ENCODE measurements at places on chromosomes 5 and 9.

DNA sequence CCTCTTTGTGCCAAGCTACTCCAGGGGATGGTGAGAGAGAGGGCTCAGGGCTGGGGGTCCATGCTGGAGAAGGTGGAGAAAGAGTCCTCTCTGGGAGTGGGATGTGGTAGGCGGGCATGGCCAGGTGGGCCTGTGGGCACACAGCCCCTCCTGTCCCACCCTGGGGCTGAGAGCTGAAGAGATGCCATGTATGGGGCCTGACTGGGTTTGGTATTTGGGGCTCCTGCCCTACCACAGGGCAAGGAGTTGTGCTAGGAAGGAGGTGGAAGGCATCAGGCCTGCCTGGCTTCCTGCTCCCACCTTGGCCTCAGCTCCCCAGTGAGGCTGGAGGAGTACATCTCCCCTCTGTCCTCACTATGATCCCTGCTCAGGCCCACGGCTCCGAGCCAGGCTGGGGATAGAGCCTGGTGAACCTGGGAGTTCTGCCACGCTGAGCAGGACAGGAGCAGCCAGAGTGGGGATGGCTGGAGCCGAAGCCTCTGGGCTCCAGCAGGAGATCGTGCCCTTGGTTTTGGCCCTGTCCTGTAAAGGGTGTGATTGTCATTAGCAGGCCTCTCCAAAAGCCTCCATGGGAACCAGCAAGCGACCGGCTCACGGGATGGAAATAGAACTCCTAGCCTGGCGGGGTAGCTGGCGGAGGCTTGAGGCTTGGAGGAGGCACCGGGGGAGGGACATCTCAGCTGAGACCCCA, 75.5 kb downstream of the CACNA1B start:
- DNase-seq: no peak

- peak; percentile 91 for DNase-seq
Measured at GRCh38 chr9:137277329-137278041, at the start of gene TOR4A. Gene TOR4A (plus strand): TSS chr9:137277726. CDS start chr9:137278690, 964 bp downstream.

DNA sequence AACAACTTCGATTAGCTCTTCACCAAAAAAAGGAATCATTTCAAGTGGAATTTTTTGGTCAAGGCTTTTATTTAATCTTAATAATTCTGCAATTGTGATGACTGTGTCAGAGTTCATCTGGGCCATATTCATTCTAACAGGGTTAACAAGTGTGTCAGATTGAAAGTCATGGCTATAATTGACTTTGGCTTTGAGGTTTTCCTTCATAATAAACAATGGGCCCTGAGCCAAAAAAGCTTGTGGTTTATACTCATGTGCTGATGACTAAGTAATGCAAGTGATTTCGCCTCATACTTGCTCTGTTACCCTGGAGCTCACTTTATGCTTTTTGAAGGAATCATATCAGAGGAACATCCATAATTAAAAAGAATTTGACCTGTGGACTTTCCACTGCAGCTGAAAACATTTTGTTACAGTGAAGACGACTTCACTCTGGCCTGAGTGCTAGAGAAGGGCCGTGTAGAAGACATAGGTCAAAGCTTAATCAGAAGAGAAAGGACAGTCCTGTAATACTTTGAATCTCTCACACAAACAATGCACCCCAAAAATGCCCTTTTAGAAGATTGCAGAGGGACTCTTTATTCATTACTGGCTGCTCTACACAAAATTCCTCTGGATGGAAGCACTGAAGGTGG, 101.7 kb downstream of the GDNF start:
- DNase-seq: peak; percentile 90

DNA sequence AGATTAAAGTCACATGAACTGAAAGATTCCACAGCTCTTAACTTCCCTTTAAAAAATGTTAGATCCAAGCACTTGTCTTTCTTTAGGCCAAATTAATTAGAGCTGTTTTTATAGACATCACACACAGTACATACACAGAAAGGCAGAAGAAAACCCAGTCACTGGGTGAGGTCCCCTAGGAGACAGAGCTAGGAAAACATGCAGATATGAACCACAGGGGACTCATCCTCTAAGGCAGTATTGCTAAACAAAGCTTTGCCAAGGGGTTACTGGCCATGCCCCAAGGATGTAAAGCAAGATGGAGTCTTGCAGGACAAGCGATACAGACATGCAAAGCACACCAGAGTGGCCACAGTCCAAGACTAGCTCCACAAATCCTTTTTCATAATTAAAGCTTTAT, 227.0 kb downstream of the SEMA6A start:
- no peak for DNase-seq

DNA sequence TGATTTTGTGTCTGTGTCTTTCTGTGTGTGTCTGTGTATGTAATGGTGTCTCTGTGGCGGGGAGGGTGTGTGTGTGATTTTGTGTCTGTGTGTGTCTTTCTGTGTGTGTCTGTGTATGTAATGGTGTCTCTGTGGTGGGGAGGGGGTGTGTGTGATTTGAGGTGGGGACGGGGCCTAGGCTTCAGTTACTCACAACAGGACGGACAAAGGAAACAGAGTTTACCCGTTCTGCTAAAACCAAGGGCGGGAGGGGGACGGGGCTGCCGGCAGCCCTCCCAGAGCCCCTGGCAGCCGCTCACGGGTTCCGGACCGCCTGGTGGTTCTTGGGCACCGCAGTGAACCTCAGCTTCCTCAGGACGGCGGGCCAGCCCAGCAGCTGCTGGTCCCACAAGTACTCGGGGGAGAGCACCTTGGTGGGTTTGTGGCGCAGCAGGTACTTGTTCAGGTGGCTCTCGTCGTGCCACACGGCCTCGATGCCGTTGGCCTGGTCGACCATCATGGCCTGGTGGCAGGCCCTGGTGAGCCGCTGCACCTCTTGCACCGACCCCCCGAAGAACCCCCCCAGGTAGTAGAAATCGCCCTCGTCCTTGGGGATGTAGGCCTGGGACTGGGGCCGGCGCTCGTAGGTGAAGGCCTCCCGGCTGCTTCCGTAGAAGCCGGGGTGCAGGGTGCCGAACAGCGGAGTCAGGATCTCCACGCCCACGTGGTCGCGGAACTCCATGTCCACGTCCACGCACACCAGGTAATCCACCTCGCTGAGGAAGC, 19.4 kb downstream of the ABO start:
- no peak for DNase-seq

DNA sequence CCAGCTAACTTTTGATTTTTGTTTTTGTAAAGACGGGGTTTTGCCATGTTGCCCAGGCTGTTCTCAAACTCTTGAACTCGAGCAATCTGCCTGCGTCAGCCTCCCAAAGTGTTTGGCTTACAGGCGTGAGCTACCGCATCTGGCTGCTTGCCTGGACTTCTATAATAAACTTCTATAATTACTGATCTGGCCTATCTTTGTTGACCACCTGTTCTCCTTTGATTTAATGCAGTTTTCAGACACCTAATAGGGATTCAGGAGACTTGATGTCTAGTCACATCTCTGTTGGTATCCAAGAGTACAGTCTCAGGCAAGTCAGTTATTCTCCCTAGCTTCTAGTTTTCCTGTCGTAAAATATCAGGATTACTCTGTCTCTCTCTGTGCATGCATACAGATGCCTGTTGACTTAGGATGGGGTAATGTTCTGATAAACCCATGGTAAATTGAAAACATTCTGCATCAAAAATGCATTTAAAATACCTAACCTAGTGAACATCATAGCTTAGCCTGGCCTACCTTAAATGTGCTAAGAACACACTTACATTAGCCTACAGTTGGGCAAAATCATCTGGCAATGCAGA, 51.5 kb upstream of the NR3C1 start:
- DNase-seq: no peak

GRCh38 chr5:83377131-83377865, 94.2 kb upstream of the VCAN start:
- peak; percentile 31 for DNase-seq

Data from hematopoietic multipotent progenitor cell treated with erythropoietin and hydrocortisone succinate and interleukin-3 and kit ligand, for 6 days (in vitro differentiated cells).